Activated CD4-positive, alpha-beta T cell treated with anti-CD3 and anti-CD28 coated beads, Interleukin-2, amount 50 U/mL, for 4 hours (primary cell): ENCODE measurements at places on chromosomes 6 and 20.

DNA sequence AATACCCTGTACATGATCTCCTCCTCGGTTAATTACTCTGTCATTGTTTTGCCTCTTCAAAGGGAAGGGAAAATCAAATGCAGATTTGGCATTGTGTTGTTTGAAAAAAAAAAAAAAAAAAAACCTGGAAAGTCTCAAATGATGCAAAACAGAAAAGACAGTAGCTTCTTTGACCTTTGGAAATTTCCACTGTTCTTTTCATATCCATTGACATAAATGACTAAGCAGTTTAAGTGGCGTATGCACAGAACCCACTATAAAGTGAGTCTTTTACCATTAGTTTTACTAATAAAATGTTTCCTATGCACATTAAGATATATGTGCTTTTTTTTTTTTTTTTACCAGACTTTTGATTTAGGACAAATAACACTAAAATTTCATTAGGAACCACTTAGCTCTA, 704.3 kb downstream of the TFAP2A start:
- no peak for DNase-seq

DNA sequence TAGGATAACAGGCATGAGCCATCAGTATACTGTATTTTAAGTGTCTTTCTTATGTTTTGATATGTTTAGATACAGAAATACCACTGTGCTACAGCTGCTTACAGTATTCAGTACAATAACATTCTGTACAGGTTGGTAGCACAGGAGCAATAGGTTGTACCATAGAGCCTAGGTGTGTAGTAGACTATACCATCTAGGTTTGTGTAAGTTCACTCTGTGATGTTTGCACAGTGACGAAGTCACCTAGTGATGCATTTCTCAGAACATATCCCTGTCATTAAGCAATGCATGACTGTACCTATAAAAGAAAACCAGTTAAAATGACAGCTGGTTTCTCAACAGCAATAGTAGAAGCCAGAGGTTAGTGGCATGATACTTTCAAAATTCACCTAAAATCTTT, 3.0 kb upstream of the ZBTB24 start:
- no peak for DNase-seq

DNA sequence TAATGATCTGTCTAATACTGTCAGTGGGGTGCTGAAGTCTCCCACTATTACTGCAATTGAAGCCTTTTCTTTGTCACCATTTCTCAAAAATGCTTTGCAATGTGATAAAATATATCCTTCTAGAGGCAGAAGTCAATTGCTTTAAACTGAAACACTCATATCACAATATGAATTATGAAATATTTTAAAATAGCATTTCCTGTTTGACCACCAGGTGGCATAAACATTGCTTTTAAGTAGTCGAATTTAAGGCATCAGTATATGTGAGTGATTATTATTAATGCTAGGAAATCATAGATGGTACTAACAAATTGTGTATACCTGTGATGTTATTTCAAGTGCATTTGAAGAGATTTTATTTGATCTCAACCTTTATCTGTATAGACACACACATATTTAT, 87.5 kb downstream of the MEI4 start:
- DNase-seq = no peak

GRCh38 chr6:72579865-72580264, 42.0 kb upstream of the KCNQ5 start:
- DNase-seq = no peak

DNA sequence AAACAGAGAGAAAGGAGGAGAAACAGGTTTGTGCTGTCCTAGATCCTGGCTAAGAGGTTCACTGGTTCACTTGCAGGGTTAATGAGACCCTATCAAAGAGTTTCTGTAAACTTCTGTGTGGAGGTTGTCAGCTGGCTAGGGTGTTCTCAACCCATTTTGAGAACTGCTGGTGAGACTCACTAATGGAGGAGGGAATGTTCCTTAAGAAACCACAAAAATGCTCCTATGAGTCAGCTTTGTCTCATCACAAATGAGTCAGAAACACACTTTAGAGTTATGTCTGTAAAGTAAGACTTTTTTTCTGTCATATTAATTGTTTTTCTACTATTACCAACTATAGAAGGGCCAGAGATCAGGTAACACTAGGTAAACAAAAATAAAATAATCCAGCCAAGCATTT, 884.4 kb downstream of the PHF3 start:
- no peak for DNase-seq
